ENCODE measurements at places on chromosomes 1 and 21.

GRCh38 chr1:36268981-36269380 is 37.2 kb upstream of the SH3D21 start:
- DNase-seq, result no peak

- DNase-seq, result no peak
These were observed 1.2 kb downstream of the TMEM234 start for GRCh38 chr1:32220746-32221580.

DNA sequence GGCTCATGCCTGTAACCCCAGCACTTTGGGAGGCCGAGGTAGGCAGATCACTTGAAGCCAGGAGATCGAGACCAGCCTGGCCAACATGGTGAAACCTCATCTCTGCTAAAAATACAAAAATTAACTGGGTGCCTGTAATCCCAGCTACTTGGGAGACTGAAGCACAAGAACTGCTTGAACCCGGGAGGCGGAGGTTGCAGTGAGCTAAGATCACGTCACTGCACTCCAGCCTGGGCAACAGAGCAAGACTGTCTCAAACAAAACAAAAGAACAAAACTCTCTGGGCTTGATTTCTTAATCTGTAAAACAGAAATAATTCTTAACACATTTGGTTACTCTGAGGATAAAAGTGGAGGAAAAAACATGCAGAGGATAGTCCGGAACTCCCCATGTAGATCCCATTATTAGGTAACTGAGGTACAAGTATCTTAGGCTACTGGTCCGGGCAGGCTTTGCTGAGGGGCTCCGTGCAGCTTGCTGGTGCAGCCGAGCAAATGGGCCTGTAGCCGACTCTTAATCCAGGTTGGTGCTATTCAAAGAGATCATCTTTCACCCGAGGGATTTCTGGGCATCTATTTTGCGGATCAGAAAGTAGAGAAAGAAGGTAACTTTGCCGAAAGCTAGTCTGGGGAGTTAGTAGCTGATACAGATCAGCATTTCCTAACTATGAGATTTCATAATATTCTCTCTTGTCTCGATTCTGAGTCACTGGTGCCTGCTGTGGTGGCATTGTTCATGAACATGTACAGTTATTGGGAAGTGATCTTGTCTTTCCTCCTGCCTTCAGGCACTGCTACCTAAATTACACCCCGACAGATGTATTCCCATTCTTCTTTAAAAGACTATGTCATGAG is 56.8 kb downstream of the NFIA start:
- no peak for DNase-seq

DNA sequence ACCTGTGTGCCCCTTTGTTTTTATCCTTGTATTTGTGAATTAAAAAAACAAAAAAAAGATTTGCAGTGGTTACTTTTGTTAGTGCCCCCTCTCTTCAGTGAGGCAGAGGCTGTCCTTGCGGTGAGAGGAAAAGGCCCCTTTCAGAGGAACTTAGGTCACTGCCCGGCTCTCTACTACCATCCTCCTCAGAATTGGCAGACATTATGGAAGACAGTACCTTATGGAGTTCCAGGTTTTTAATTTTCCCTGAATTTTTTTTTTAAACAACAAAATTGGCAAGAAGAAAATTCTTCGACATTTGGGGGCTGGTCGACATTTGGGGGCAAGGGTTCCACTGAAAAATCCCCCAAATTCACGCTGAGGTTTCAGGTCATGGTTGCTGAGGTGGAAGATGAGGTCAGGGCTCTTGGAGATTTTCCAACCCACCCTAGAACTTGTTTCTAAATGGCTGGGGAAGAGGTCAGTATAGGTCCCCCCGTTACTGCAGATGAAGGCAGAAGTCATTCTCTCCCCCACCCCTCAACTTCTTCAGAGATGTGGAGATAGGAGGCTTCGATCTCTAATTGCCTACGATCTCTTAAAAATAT is 5.3 kb downstream of the RXFP4 start:
- DNase-seq, result no peak

- no peak for DNase-seq
These were observed 49.3 kb downstream of the PTGFR start for GRCh38 chr1:78540048-78540447.

GRCh38 chr1:55329808-55330432 is 114.8 kb upstream of the USP24 start:
- DNase-seq, result no peak

- DNase-seq, result no peak
These were observed 14.2 kb downstream of the SMIM12 start for GRCh38 chr1:34845131-34845901.

DNA sequence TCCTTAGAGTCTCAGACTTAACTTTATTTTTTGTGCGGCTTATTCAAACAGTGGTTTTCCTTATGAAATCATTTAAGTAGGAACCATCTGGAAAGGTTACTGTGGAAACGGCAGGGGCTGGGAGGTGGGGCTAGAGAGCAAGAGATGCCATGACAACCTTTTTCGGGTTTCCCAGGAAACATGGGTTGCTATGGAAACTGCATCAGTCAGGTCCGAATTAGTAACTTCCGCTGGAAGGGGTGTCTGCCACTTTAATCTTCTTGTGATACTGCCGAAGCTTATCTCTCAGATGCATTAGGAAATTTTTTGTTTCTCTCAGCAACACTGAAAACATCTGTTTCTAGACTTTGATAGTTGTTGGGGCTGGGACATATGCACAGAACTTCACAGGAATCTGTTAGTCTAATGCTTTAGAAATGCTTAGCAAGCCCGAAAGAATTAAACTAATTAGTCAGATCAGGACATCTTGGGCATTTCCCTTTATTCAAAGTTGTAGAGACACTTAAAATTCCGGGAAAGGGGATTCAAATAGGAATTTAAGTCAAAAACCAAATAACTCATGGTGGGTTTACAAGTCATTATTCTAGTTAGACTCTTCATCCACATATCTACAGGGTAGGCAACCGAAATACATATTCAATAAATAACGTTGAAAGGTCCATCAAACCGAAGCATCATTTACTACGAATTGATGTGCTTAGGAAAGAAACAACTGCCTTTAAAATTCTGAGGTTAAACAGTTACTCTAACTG is 2.6 kb downstream of the KCNA3 start:
- no peak for DNase-seq

DNA sequence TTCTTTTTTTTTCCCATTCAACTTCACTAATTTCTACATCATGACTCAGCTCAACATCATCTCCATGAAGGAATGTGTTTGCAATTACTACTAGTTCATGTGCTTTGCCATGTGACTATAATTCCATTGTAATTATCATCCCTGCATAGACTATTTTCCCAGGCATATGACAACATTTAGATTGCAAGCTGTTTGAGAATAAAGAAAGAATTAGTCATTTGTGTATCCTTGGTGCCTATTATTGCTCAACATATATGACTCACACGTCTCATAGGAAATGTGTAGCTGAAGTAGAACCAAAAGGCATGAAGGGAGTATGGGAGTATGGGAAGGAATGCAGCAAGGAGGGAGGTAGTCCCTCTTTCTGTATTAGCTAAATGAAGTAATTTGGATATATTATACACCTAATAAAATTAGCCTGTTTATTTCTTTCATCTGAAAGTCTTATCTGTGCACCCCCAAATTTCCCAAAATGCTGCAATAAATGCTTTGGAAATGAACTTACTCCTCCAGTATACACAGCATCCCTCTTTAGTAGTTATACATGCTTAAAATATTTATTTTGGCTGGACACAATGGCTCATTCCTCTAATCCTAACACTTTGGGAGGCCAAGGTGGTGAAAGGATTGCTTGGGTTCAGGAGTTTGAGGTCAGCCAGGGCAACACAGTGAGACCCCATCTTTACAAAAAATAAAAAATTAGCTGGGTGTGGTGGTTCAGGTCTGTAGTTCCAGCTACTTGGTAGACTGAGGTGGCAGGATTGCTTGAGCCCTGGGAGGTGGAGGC is 316.9 kb upstream of the ADGRL4 start:
- DNase-seq, result no peak

DNA sequence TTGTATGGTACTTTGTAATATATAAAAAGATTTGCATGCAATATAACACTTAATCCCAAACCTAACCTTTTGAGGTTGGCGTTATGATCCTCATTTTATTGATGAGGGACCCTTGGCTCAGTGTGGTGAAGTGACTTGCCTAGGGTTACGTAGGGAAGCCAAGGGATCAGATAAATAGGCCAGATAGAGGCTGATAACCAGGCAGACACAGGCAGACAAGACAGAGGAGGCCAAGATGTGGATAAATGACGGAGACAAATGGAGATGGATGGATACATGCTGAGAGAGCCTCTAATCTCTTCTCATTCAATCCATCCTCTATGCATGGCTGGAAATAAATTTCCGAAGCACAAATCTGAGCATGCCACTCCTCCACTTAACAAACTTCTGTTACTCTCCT is 136.9 kb upstream of the SPATA6 start:
- no peak for DNase-seq

- no peak for DNase-seq
These were observed 2.5 kb upstream of the ELAVL4 start for GRCh38 chr1:50106095-50106761.

DNA sequence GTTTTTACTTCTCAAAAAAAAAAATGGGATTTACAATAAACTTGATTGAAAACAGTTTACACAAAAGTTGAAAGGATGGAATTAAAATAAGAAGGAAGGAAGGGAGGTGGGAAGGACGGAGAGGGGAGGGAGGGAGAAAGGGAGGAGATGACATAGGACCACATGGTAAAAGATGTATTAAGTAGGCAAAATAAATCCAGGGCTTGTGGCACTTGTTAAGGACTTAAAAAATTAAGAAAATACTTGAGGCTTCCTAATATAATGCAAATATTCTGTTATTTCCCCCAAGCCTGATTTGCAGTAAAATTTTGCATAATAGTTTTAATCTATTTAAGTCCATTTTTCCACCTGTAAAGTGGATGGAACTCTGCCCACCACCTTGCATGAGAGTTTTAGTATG is 27.5 kb downstream of the SLC30A10 start:
- no peak for DNase-seq

DNA sequence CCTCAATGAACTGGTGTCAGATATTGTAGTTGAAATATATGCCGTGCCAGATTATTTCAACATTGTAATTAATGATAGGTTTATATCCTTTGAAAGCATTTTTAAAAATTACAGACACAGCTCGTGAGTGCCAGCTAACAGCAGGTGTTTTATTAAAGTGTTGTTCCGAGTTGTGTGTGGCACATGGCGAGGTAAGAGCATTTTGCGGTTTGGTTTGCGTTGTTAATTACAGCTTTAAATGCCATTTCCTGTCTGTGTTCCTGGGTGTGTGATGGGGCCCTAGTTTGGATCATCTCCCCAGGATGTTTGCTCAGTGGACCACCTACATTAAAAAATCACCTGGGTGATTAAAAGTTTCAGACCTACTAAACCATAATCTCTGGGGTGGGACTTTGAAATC is 97.4 kb downstream of the PRDM2 start:
- no peak for DNase-seq

DNA sequence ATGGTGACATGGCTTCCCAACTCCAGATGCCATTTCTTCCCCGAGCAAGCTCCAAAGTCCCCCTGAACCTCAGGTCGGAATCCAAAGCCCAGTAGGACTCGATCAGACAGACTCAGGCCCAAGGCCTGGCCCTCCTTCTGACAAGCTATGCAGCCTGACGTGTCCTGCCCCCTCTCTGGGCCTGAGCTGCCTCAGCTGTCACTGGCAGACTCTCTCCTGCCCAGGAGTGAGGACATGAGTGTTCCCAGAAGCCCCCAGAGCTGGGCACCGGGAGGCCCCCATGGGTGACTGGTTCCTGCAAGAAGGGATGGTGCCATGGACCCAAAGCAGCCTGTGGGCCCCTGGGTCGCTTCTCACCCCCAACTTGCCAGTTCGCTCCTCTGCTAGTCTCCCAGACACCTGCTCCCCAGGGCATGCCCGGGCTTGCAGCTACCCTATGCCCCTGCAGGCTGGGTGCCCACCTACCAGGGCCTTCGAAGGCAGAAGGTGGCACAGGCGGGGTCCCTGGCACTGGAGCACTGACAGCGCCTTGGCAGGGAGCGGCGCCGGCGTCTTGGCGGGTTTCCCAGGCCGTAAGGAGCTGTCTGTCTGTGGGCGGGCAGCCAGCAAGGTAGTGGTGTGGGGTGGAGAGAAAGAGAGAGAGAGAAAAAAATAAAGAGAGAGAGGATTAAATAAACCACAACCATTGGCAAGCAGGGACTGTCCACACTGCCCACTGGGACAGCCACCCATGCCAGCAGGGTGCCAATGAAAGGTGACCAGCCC is 2.3 kb downstream of the EDN2 start:
- no peak for DNase-seq

- no peak for DNase-seq
These were observed 87.9 kb downstream of the CDC14A start for GRCh38 chr1:100440075-100440809.

DNA sequence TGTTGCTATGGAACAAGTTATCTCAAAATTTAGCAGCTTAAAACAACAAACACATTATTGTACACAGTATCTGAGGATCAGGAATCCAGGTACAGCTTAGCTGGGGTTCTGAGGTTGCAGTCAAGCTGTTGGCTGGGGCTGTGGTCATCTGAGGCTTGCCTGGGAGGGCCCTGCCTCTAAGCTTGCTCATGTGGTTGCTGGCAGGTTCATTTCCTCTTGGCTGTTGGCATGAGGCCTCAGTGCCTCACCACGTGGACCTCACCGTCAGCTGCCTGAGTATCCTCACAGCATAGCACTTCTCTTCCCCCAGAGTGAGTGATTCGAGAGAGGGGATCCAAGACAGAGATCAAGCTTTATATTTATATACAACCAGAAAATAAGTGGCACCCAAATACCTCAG is 18.6 kb downstream of the NTPCR start:
- DNase-seq, result no peak

DNA sequence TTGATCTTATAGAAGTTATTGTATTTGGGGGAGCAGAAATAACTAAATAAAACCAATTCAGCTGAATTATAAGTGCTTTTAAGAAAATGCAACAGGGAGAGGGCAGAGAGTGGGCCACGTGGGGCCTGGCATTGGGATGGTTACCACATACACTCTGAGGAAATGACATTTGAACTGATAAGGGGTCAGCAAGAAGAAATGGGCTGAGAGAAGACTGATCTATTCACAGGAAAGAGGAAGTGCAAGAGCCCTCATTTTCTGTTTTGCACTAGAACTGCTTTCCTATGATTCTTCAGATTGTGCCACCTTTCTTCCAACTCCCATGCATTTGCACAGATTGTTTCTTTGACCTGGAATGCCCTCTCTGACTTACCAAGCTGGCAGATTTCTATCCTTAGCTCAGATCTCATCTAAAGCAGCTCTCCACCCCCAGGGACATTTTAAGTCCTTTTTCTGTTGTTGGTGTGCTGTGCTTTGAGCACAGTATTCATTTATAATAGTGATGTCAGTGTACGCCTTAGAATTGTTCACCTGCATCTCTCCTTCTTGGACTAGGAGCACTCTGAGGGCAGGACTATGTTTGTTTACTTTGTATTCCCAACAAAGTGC is 115.9 kb downstream of the FGGY start:
- DNase-seq, result no peak
